ENCODE measurements at places on chromosomes 1 and 21.

DNA sequence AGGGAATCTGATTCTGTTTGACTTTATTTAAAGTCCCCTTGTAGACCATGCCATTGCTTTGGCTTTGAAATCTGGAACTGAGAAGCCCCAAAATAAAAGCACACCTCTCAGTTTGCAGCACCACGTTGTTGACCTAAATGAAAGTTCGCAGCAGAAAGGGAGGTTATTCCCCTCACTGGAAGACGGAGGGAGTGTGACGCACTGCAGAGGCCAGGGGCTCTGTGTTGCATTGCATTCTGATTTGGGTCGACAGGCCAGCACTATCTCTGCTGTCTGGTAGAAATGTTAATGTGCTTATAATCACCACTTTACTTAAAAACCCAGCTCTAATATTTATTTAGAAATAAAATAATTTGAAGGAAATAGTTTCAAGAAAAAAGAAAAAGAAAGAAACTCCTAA lies 675.2 kb upstream of the NR5A2 start:
- no peak for DNase-seq

- DNase-seq: no peak
These were observed 372.6 kb downstream of the AGBL4 start for GRCh38 chr1:49651136-49651535.

- no peak for DNase-seq
These were observed 127.3 kb downstream of the HHAT start for GRCh38 chr1:210455840-210456603.

DNA sequence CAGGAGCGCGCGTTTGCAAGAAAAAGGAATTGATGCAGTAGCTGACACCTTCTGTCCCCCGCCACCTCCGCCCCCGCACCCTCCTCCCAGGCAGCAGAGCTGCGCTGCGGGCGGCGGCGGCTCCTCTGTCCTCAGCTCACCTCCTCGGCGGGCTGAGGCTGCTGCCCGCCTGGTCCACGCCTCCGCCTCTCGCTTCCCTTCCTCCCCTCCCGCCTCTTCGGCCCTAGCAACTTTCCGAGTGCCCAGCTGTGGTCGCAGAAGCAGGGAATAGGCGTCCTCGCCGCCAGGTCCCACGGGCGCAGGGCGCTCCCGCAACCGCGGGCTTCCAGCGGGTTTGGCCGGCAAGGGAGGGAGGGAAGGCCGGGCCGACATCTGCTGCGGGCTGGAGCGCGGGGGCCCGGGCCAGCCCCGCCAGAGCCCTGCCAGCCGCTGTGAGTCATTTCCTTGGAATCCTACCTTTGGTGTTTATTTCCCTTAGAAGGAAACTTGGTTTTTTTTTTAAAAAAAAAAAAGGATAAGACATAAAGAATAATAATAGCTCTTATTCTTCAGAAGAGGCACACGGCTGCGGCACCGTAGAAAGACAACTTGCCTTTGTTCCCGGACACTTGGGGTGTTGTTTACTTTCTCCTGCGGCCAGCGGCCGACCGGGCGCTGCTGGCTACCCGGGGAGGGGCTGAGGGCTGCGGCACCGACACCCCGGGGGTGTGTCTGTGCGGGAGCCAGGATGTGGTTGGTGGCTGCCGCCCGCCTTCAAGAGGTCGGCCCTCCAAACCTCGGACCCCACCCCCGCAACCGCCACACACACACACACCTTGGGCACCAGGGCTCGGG lies 1.1 kb downstream of the SERTAD4 start:
- DNase-seq: no peak
